ENCODE measurements at places on chromosomes 13 and 19.

DNA sequence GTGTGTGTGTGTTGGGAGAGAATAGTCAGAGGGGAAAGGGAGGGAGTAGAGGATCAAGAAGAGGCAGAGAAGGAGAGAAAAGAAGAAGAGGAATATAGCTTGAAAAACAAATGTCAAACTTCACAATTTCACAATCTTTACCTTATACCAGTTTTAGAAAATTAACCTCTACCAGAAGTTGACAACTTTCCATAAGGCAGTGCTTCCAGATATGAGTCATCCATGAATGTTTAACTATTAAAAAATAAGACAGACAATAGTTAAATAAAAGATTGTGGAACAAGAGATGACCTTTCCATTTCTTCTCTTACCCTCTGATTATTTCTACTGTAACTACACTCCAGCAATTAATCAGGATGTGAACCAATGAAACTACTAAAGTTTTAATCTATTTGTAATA lies 229.4 kb downstream of the ITGBL1 start:
- DNase-seq: no peak

DNA sequence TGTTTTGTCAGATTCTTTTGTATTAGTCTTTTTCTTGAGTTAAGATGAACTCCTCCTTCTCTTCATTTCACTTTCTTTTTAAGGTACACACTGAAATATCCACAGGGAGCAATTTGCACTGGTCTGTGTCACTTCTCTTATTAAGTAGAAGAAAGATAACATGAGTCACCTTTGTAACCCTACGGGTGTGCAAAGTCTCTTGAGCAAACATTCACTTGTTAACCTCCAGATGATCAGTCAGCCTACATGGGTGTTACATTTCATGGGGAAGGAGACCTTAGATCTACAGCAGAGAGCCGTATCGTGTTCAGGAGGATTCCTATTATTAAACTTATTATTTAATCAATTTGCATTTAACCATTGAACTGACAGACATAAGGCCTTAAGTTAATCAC lies 5.1 kb downstream of the ZNF507 start:
- no peak for DNase-seq

- no peak for DNase-seq
Measured at GRCh38 chr19:17455308-17456123, 5.2 kb downstream of the NXNL1 start.

- peak; percentile 77 for DNase-seq
Measured at GRCh38 chr19:52343548-52343947, 7.5 kb downstream of the ZNF610 start.

- no peak for DNase-seq
Measured at GRCh38 chr13:84684804-84685203, 802.5 kb upstream of the SLITRK1 start.

DNA sequence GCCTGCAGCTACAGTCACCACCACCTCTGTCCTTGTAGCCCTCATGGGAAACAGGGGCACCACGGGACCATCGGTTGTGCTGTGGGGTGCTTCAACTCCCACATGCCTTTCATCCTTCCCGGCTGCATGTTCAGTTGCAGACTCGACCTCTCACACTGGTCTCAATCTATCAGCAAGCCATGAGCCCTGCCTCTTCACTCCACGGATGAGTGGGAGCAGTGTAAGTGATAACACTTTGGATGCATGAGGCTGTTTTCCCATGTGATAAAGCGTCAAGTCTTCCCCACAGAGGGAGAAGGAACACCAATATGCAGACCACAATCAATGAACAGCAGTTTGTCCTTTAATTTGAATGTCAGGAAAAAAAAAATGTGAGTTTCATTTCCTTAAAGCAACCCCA lies 12.2 kb downstream of the SERP2 start:
- no peak for DNase-seq

DNA sequence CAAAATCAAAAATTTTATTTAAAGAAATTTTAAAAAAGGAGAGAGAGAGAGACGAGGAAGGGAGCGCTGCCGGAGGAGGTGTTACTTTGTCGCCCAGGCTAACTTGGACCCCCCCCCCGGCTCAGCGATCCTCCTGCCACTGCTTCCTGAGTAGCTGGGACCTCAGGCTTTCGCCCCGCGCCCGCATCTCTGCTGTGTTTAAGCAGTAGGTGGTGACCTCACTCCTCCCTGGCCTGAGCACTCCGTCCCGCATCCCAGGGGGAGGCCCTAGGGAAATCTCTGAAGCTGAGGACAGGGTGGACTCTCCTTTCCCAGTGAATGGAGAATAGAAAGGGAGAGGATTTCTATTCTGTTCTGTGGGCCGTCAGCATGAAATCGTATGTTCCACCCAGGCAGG lies 485 bp upstream of the ZNF845 start:
- DNase-seq: no peak

GRCh38 chr13:86606264-86606663 lies 807.0 kb upstream of the SLITRK6 start:
- DNase-seq: no peak

DNA sequence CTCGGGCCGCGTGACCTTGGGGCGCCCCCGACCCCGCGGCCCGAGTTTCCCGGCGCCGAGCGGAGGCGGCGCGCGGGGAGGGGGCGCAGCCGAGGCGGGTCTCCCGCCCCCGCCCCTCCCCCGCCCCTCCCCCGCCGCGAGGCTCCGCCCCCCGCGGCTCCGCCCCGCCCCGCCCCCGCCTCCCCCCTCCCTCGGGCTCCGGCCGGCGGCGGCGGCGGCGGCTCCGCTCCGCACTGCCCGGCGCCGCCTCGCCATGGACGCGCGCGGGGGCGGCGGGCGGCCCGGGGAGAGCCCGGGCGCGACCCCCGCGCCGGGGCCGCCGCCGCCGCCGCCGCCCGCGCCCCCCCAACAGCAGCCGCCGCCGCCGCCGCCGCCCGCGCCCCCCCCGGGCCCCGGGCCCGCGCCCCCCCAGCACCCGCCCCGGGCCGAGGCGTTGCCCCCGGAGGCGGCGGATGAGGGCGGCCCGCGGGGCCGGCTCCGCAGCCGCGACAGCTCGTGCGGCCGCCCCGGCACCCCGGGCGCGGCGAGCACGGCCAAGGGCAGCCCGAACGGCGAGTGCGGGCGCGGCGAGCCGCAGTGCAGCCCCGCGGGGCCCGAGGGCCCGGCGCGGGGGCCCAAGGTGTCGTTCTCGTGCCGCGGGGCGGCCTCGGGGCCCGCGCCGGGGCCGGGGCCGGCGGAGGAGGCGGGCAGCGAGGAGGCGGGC lies at the start of gene HCN2:
Gene HCN2 (plus strand): TSS at position 189 of the 703 bp plus-strand sequence. CDS start 65 bp downstream, at position 254.
- no peak for DNase-seq

DNA sequence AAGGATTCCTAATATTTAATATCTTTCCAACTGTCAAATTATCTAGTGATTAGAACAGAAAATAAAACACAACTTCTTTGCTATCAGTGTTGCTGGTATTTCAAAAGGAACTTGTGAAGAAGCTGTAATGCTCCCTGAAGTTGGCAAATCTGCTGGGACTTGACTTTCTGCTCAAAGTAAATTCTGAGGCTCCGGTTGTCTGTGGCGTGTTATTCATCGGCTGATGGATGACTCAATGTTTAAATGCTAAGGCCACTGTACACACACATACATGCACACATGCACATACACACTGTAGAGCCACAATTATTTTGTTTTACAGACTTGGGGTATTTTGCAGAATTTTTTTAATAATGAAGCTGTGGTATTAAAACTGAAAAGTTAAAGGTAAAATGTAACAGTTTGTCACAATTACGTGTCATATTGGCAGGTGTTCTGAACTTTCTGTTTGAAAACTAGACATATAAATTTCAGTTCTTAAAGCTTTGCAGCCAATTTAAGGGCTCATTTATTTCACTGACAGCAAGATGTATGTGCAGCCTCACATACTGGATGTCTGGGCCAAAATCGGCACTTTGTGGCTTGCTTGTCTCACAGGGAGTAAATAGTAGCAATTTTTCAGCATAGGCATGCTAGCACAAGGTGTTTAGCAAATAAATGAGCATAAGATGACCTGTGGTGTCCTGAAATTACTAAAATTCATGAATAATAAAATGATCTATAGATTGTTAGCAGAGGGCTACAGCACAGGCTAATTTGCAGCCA lies 1691.7 kb upstream of the PCDH20 start:
- no peak for DNase-seq

GRCh38 chr13:108342369-108343289 lies 73.1 kb downstream of the TNFSF13B start:
- DNase-seq: peak; percentile 51

GRCh38 chr19:6498294-6499036 lies 3.6 kb downstream of the TUBB4A start:
- DNase-seq: no peak
